ENCODE measurements at places on chromosomes 4 and X.
A peak's percentile ranks its signal among the peaks of the same experiment; 100 is the strongest.

GRCh38 chr4:88138561-88138960 is 19.9 kb downstream of the ABCG2 start:
- no peak for DNase-seq

- DNase-seq = no peak
These were observed 147.2 kb upstream of the MBNL3 start for GRCh38 chrX:132636080-132636479.

DNA sequence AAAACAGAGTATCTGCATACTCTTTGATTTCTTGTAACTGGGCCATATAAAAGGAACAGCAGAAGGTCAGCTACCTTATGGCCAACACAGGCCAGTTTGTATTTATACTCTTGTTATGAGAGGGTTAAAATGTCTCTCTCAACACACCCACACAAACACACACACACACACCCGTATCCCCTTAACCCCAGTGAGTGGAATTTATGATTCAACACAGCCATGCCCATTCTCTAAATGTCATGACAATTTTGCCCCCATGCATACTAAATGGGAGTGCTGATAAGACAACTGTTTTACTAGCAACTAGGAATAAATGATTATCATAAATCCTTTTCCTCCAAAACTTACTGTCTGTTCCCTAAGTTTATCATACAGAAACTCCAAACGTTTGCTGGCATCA is 22.1 kb upstream of the SCD5 start:
- DNase-seq = no peak

DNA sequence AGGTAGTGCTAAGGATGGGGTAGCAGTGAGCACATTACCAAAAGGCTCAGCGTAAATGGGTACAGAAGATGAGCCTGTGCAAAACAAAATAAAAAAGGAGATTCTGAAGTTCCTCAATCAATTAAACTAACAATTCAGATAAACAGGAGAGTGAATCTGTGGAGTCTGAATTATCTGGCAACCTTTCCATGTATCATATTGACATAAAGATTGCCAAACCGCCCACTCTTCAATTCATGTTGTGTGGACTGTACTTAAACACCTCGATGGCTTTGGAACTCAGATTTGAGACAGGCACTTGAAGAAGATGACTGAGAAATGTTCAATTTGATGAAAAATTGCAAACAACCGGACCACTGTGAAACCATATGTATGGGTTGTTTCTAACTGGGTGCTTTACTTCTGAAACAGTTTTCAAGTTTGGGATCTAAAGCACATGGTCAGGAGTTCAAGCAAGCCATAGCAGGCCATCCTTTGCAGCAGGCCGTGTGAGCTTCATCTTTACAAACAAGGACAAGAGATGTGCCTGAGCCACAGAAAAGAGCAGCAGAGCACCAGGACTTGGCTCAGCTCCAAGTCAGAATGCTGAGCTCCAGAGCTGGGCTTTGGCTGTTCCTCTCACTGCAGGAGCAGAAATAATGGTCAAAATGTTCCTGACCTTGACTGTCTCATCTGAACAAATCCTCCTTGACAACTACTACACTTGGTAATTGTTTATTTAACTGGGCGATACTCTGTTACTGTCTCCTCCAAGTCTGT is 108.1 kb downstream of the MGST2 start:
- DNase-seq = no peak

GRCh38 chrX:16869393-16870094 is 618 bp downstream of the RBBP7 start:
- peak; percentile 88 for DNase-seq

Data from H7 (cell line).